ENCODE measurements at places on chromosomes 11 and 22. TPM values are rescaled to one million over a fixed set of nuclear protein-coding genes. Genes with fewer than 3 reads are reported as not detected.

Gene CATSPERZ
- total RNA-seq, result not detected

Gene SPECC1L
- 32.6 TPM for total RNA-seq

Gene ST14
- total RNA-seq, result 0.11 TPM

Gene USP2
- 0.11 TPM for total RNA-seq

Gene KCNK4
- total RNA-seq, result not detected

Gene RTN4R
- 2.0 TPM for total RNA-seq

Gene TRIM49
- total RNA-seq, result not detected

Gene GLYAT
- total RNA-seq, result not detected

Gene PYGM
- 0.22 TPM for total RNA-seq

Gene SLC5A4
- total RNA-seq, result not detected

Gene DLG2
- 2.7 TPM for total RNA-seq

Gene MYBPC3
- not detected for total RNA-seq

Gene NR1H3
- 13.2 TPM for total RNA-seq

Gene OR4C3
- total RNA-seq, result not detected

Gene UBQLN3
- under 0.01 TPM for total RNA-seq

Gene CDC45
- total RNA-seq, result 5.5 TPM

Gene PHLDA2
- total RNA-seq, result 2.4 TPM

Gene CALCA
- not detected for total RNA-seq

Gene TREH
- not detected for total RNA-seq

Gene FREY1
- 3.4 TPM for total RNA-seq

Data from placental epithelial cell (primary cell).